ENCODE measurements at places on chromosomes 11 and 22.

GRCh38 chr11:119673052-119673758 lies 55.8 kb downstream of the NECTIN1 start:
- DNase-seq = no peak

- DNase-seq = no peak
These were observed 59.5 kb downstream of the DHCR7 start for GRCh38 chr11:71388637-71389235.

DNA sequence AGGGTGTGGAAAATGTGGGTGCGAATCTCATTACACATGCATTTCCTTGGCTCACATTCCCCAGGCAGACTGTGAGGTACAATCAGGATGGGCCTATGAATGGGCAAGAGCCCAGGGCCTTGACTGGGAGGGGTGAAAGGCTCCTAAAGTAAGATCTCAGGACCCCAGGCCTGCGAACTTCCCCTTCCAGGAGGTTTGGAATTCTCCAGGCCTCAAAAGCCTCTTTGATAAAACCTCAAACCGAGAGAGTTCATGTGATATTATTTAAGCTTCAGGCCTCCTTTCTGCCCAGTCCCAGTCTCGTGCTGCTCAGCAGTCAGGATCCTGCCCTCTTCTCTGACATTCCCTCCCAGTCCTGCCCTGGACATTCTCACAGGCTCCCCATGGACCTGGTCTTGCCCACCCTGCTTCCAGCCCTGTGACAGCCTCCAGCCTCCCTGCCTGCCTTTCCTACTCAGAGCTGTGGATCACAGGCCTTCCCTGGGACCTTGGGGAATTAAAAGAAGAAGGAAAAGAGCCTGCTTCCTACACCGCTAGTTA lies 37.3 kb upstream of the TEAD1 start:
- no peak for DNase-seq

DNA sequence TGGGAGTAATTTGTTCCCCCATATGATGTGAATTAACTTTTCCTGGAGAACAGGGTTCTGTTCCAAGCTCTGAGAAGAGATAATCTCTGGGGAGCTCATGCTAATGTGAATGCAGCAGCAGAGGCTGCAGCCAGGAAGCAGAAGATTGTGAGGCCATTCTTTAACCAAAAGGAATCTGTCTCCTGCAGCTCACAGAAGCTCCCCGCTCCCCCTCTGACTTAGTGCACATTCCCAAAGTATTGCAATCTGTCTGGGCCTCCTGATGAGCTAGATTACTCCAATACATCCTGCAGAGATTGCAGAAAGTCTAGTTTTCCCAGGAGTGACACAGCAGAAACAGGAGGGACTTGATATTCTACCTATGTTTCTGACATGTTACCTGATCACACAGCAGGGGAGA lies 420.6 kb upstream of the FAT3 start:
- DNase-seq = no peak

GRCh38 chr22:44423556-44424358 lies 74.3 kb downstream of the RTL6 start:
- DNase-seq = no peak

GRCh38 chr11:17259519-17259918 lies 17.0 kb upstream of the NUCB2 start:
- no peak for DNase-seq
